ENCODE measurements at places on chromosomes 5 and 9.
A peak's percentile ranks its signal among the peaks of the same experiment; 100 is the strongest.

- DNase-seq: no peak
Measured at GRCh38 chr9:97562542-97562941, 61.1 kb downstream of the TMOD1 start.

GRCh38 chr5:136276946-136277345 lies 84.0 kb upstream of the SMIM32 start:
- no peak for DNase-seq

DNA sequence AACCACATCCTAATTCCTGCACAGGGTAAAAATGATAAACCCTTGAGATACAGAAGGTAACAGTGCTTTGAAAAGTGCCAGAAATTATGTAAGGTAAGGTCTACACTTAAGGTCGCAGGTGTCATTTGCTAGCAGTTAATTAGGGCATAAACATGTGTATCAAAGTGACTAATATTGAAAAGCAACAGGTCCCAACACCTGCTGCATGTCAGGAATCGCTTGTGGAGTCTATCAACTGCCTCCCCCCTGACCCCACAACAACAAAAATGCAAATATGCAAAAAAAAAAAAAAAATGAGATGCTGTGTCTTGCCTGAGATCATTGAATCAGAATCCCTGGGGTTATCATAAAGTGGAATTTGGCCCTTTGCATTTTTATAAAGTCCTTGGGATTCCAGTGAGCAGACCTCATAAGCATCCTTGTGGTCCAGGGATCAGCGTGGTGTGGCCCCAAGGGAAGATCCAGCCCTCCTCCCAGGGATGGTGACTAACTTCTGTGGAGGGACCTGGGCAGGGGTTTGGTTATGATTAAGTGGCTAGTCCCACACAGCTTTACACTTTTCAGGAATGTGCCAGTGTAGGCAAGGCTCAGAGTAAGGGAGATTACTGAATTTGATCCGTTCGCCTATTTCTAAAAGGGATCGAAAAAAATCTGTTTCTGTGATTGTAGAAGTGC lies 92.5 kb upstream of the TNFSF8 start:
- no peak for DNase-seq

DNA sequence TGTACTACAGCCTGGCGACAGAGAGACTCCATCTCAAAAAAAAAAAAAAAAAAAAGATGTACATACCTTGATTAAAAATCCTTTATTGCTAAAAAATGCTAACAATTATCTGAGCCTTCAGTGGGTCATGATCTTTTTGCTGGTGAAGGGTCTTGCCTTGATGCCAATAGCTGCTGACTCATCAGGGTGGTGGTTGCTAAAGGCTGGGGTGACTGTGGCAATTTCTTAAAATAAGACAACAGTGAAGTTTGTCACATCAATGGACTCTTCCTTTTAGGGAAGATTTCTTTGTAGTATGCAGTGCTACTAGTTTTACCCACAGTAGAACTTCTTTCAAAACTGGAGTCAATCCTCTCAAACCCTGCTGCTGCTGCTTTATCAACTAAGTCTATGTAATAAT lies 33.9 kb upstream of the OTULINL start:
- no peak for DNase-seq

DNA sequence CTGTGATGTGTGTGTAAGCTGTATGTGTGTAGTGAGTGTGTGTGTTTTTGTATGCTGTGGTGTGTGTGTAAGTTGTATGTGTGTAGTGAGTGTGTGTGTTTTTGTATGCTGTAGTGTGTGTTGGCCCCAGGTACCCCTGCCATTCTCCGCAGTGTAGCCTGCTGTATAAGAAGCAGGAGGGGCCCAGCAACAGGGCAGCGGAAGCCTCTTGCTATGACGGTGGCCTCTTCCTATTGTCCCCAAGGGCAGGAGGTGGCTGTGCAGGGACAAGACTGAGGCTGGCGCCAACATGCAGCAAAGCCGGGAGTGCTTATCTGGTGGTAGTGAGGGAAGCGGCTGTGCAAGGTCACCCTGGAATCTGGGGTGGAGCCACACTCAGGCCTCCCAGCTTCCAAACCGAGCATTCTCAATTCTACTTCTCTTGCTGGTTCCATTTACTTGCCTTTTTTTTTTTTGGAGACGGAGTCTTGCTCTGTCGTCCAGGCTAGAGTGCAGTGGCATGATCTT lies 5.1 kb downstream of the SPAAR start:
- DNase-seq: peak; percentile 41

GRCh38 chr9:134560654-134561053 lies 80.9 kb upstream of the COL5A1 start:
- DNase-seq: no peak

GRCh38 chr5:143775258-143775657 lies 36.7 kb upstream of the HMHB1 start:
- DNase-seq: no peak

GRCh38 chr9:121082075-121082474 lies 7.3 kb downstream of the CNTRL start:
- no peak for DNase-seq

GRCh38 chr9:110179734-110180133 lies 28.2 kb downstream of the C9orf152 start:
- DNase-seq: no peak

DNA sequence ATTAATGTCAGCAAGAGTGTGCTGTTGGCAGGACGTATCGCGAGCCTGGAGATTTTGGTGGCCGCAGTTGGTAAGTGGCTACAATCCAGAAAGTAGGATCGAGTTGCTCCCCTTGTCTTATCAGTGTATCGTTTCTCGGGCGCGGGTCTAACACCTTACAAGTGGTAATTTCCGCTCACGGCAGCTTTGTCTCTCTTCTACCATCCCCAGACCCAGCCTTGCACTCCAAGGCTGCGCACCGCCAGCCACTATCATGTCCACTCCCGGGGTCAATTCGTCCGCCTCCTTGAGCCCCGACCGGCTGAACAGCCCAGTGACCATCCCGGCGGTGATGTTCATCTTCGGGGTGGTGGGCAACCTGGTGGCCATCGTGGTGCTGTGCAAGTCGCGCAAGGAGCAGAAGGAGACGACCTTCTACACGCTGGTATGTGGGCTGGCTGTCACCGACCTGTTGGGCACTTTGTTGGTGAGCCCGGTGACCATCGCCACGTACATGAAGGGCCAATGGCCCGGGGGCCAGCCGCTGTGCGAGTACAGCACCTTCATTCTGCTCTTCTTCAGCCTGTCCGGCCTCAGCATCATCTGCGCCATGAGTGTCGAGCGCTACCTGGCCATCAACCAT lies 1.1 kb downstream of the PTGER4 start:
- DNase-seq: peak; percentile 64

DNA sequence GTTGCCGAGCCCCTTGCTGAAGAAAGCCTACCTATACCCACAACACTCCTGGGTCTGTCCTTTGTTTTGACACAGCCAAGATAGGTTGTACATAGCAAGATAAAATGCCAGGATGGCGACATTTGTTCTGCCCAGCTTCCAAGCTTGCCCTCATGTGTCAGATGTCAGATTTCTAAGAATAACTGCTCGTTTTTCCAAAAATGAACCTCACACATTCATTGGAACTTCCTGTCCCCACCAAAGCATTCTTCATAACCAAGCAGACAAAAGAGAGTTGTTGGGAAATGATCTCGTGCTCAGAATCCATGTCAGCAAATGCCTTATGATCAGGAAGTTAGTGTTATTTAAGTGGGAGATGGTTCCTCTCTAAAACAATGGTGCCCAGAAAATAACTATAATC lies 210.1 kb downstream of the ZNF608 start:
- no peak for DNase-seq

- DNase-seq: peak; percentile 68
Measured at GRCh38 chr9:97900738-97901565, 21.3 kb downstream of the TRMO start.

DNA sequence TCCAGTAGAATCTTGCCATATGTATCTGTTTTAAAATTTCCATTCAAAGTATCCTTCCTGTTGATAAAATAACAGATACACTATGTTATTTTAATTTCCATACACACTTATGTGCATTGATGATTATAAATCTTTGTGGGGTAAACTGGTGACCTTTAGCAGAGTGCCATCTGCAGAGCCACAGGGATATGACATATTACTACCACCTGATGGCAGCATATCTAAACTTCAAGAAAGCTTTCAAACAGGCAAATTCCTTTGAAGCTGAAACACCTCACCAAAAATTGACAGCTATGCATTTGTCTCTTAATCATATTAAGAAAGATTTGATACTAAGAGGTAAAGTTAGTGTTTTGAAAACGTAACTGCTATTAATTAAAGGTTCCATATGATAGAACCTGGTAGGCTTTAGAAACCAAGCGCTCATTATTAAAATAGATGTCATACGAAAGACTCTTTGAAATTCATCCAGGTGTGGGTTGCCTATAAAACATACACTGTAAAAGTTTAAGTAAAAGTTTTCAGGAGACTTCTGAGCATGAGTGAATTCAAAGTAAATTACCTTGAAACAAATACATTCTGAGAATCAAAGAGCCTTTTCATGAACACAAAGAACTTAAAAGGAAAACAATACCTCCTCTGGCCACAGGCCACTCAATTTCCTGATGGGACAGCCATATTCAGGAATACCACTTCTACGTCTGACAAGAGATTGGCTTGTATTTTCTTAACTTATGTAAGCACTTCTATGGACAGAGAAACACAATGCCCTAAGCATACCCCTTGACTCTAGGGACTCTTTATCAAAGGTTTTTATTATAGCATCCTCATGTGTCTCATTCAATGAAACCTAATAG lies 93.3 kb downstream of the KIAA0825 start:
- DNase-seq: peak; percentile 69

DNA sequence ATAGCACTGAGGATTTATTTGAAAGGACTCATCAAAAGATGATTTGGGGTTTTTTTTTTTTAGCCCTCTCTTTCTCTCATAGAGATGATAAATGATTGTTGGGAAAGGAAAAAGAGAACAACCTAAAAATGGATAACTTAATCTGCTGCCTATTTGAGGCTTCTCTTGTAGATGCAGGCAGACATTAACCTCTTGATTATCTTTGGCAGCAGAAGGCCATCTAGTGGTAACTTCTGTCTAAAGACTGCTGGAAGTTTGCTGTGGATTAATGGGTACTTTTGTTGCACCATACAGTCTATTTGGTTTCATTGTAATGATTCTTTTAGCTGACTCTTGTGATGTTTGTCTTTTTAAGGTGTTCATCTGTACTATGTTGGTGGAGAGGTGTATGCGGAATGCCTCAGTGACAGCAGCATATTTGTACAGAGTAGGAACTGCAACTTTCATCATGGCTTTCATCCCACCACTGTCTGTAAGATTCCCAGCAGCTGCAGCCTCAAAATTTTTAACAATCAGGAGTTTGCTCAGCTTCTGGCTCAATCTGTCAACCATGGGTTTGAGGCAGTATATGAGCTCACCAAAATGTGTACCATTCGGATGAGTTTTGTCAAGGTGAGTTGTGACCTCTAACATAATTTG lies 18.8 kb downstream of the SMIM32 start:
- peak; percentile 23 for DNase-seq
